Vein endothelial cell (primary cell): ENCODE measurements at places on chromosomes 16 and 17. TPM values are rescaled to one million over a fixed set of nuclear protein-coding genes. Genes with fewer than 3 reads are reported as not detected.

The LAT gene
- total RNA-seq, result 0.67 and 2.3 TPM in 2 replicates

The KRTAP2-2 gene
- total RNA-seq, result not detected in 2 replicates

The SLC25A19 gene
- total RNA-seq, result 10.1 and 13.5 TPM in 2 replicates

The PHOSPHO1 gene
- total RNA-seq, result 0.29 TPM in 1 of 2 replicates, not detected in the other

The GNGT2 gene
- total RNA-seq, result 2.8 and 4.6 TPM in 2 replicates

The PPM1E gene
- under 0.01 TPM in 2 replicates for total RNA-seq

The EPX gene
- total RNA-seq, result not detected in 2 replicates

The SPNS2 gene
- 36.3 and 44.2 TPM in 2 replicates for total RNA-seq

The TMEM100 gene
- 0.65 TPM in 1 of 2 replicates, not detected in the other for total RNA-seq
